ENCODE measurements at places on chromosomes 1 and 21. TPM values are rescaled to one million over a fixed set of nuclear protein-coding genes. Genes with fewer than 3 reads are reported as not detected.

The SPRR2A gene
- total RNA-seq: 2.5 TPM

The FNBP1L gene
- 9.6 TPM for total RNA-seq

The TSPEAR gene
- 0.23 TPM for total RNA-seq

The IARS2 gene
- total RNA-seq: 54.8 TPM

The BTBD8 gene
- 4.3 TPM for total RNA-seq

The COL16A1 gene
- total RNA-seq: 35.1 TPM

The RORC gene
- total RNA-seq: not detected

The LDLRAD1 gene
- not detected for total RNA-seq

The GOLT1A gene
- total RNA-seq: 0.83 TPM

The RGS5 gene
- 88.9 TPM for total RNA-seq

The ARHGAP30 gene
- 4.6 TPM for total RNA-seq

The CA6 gene
- not detected for total RNA-seq

The LMX1A gene
- not detected for total RNA-seq

The ATAD3C gene
- total RNA-seq: 0.33 TPM

The BEND5 gene
- 4.0 TPM for total RNA-seq

The CELA3B gene
- total RNA-seq: not detected

The MIER1 gene
- total RNA-seq: 56.5 TPM

The TNFRSF8 gene
- 2.8 TPM for total RNA-seq

The IL10 gene
- total RNA-seq: 4.8 TPM

The PLA2G2F gene
- not detected for total RNA-seq

The LAPTM5 gene
- total RNA-seq: 37.0 TPM

The OR2AK2 gene
- total RNA-seq: not detected

The COL11A1 gene
- total RNA-seq: not detected

The ITLN2 gene
- total RNA-seq: not detected

The RGS7 gene
- 0.33 TPM for total RNA-seq

The COG2 gene
- 20.9 TPM for total RNA-seq

The ERICH3 gene
- not detected for total RNA-seq

The DNASE2B gene
- total RNA-seq: not detected

The TNFRSF18 gene
- total RNA-seq: 0.66 TPM

The LDLRAD2 gene
- total RNA-seq: not detected

The EXO1 gene
- total RNA-seq: 1.5 TPM

The ARHGEF10L gene
- total RNA-seq: 93.0 TPM

The ZSWIM5 gene
- 3.3 TPM for total RNA-seq

The ATP5PF gene
- 118 TPM for total RNA-seq

The RHD gene
- not detected for total RNA-seq

The ENSA gene
- total RNA-seq: 212 TPM

The CHAF1B gene
- 1.6 TPM for total RNA-seq

The SPATA45 gene
- not detected for total RNA-seq

The OR2L5 gene
- total RNA-seq: not detected

The MPL gene
- total RNA-seq: not detected

The REN gene
- total RNA-seq: not detected

The KCND3 gene
- 25.7 TPM for total RNA-seq

The GPR25 gene
- total RNA-seq: not detected

The VPS13D gene
- 92.2 TPM for total RNA-seq

The LYPD8 gene
- not detected for total RNA-seq

The NUDT4B gene
- 79.7 TPM for total RNA-seq

The AMY2B gene
- total RNA-seq: 51.5 TPM

The TEDDM1 gene
- not detected for total RNA-seq

The PLEKHN1 gene
- not detected for total RNA-seq

The SAMD13 gene
- total RNA-seq: 2.1 TPM

The TDRD10 gene
- 5.0 TPM for total RNA-seq

The CEP85 gene
- 5.4 TPM for total RNA-seq

The LCE2B gene
- not detected for total RNA-seq

The HMGCS2 gene
- total RNA-seq: not detected

The LHX8 gene
- not detected for total RNA-seq

The LPAR3 gene
- 0.33 TPM for total RNA-seq

The SLC6A9 gene
- total RNA-seq: 5.4 TPM

Measured in esophagus muscularis mucosa (tissue), 4 donors.